NCI-H345 (cell line): ENCODE measurements at places on chromosomes 1 and 21.
A peak's percentile ranks its signal among the peaks of the same experiment; 100 is the strongest.

- DNase-seq = no peak
Observed at GRCh38 chr1:228758447-228758846, 23.2 kb downstream of the RHOU start.

DNA sequence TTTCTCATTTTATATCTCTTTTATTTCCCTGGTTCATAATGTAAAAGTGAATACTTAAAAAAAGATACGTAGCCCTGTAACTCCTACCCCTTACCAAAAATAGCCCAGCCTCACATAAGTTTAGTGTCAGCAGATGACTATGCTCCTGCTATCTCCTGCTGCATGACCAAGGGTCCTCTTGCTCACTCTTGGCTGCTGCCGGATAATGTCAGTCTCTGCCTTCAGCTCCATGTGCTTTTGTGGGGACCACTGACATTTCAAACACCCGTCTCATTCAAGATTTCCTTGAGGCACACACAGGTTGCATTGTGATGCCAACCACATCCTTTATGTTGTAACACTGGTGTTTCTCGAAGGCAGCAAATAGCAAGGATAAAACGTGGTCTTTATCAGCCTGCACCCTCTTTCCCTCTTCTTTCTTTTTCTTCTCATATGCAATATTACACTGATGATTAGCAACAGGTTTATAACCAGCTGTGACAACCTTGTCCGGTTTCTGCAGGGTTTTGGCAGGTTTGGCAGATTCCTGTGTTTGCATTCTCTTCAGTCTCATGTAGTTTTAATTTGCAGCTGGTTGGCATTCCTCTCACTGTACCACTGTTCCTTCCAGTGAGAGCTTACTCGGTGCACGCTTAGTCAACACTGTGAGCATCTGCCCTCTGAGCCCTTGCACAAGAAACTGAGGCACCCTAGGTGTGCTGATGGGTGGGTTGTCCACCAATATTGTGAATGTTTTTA lies 62.2 kb downstream of the ZNF684 start:
- no peak for DNase-seq

- DNase-seq = no peak
Observed at GRCh38 chr1:243957141-243957540, 93.9 kb upstream of the ZBTB18 start.

- no peak for DNase-seq
Observed at GRCh38 chr21:29238967-29239290, 59.8 kb upstream of the BACH1 start.

DNA sequence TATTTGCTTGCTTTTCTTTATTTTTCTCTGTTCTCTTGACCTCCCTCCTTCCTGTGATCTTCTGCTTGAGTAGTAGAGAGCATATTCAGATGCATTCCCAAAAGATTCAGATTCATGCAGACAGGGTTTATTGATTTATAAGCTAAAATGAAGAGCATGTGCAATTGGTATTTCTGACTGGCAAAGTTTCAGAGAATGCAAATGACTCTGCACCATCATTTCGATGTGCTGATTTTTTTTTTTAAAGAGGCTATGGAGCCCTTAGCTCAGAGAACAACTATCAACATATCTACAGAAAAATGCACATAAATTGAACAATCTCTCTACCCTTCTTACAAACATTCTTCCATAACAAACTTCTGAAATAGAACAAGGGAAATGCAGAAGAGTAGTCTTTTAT lies 312.0 kb downstream of the VAV3 start:
- DNase-seq = no peak

DNA sequence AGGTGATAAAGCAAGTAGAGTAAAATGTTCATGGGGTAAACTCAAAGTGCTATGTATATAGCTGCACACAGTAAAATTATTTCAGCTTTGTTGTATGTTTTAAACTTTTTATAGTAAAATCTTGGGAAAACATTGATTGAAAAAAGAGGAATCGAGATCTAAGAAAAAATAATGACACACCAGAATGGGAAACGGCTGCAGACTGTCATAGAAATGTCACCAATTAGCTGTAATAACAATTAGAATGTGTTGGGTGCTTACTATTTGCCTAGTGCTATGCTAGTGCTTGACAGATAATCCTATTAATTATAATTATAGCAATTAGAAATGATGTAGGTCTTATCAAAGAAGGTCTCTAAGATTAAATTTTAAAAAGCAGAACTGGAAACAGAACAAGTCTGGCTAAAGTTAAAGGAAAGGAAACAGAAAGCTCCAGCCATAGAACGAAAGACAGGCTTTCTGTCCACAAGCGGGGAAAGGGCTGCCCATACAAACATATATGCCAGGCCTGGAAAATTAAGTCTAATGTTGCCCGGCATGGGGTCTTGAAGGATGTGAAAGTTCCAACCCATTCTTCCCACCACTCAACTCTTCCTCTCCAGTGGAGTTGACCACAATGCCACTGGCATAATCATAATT lies 5.0 kb downstream of the PCNX2 start:
- no peak for DNase-seq

- peak; percentile 88 for DNase-seq
Observed at GRCh38 chr1:229230893-229231753, 39.8 kb upstream of the RAB4A start.

GRCh38 chr1:105398909-105399308 lies 1649.2 kb downstream of the AMY1C start:
- no peak for DNase-seq

- no peak for DNase-seq
Observed at GRCh38 chr1:156886583-156887281, 6.8 kb upstream of the PEAR1 start.

- DNase-seq = no peak
Observed at GRCh38 chr1:220511785-220512184, 16.2 kb upstream of the MARK1 start.

DNA sequence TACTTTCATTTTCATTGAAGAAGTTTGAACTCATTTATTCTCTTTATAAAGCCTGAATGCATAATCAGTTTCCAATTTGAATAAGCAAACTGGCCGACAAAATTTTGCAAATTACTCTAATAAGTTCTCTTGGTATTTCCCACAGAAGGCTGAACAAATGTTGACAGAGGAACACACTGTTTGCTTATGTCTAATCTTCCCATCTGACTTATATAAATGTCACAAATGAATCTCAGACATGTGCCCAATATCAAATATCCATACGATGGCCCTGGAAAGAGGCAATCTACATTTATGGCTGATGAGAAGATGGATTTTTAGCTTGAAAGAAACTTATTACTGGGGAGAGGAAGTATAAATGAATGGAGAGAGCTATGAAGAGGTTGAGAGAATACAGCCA lies 380.6 kb upstream of the ZRANB2 start:
- no peak for DNase-seq
